ENCODE measurements at places on chromosomes 4 and X.

DNA sequence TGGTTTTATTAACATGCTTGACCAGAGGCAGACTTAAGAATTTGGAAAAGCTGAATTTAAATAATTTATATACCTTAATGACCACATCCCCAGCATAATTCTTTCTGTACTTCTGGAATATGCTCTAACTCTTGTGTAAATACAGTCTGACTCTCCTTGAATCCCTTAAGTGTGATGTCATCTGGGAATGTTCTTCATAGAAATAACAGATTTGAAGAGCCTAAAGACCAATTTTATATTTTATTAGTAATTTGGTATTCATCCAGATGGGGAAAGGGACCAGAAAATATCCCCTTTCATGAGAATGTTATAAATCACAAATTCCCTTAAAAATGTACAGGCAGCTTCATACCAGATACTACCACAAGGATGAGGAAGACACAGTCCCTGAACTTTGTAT, 58.3 kb downstream of the KCNIP4 start:
- no peak for DNase-seq

GRCh38 chrX:120262859-120263708, 12.5 kb downstream of the ZBTB33 start:
- no peak for DNase-seq

- peak; percentile 29 for DNase-seq
Measured at GRCh38 chr4:138650929-138651448, 364.6 kb upstream of the NOCT start.

- DNase-seq, result no peak
Measured at GRCh38 chrX:51795136-51795535, 51.9 kb downstream of the GSPT2 start.

GRCh38 chrX:110804446-110804845, 8.8 kb upstream of the CHRDL1 start:
- no peak for DNase-seq

Measured in fibroblast of gingiva (primary cell).